Stimulated activated CD8-positive, alpha-beta memory T cell treated with anti-CD3 and anti-CD28 coated beads, Interleukin-15, amount 100 ng/mL, for 4 hours (primary cell): ENCODE measurements at places on chromosomes 12 and 14.

DNA sequence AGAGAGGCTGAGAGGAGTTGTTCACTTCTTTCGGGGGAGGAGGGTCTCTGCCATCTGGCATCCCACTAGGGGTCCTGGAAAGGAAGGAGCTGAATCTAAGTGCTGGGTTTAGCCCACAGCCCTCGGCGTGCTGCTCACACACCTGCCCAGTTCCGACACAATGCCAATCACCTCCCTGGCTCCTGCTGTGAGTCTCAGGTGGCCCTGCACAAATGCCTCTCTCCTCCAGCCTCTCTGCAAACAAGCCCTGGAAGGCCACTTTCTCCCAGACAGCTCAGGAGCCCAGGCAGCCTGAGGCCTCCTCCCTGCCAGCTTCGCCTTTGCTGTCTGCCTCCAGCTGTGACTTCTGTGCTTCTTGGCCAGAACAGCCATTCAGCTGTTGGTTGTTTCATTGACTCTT, 51.2 kb downstream of the SMIM41 start:
- no peak for DNase-seq

- no peak for DNase-seq
Observed at GRCh38 chr12:119206348-119207062, 27.8 kb downstream of the HSPB8 start.

DNA sequence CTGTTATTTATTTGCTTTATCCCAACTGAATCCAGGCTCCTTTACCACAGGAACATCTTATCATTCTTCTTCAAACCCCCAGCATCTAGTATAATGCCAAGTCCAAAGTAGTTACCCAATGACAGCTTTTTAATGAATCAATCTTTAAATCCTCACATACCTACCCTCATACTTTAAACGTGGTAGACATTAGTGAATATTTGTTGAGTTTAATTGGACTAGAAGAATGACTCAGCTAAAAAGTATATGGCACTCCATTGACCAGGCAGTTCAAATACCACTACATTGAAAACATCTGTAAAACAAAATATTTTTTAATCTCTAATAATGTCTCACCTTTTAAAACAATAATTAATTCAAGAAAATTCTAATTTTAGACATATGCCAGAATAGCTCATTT, 98.1 kb downstream of the ZFC3H1 start:
- no peak for DNase-seq

- DNase-seq: no peak
Observed at GRCh38 chr14:96434040-96434439, 42.1 kb downstream of the AK7 start.

DNA sequence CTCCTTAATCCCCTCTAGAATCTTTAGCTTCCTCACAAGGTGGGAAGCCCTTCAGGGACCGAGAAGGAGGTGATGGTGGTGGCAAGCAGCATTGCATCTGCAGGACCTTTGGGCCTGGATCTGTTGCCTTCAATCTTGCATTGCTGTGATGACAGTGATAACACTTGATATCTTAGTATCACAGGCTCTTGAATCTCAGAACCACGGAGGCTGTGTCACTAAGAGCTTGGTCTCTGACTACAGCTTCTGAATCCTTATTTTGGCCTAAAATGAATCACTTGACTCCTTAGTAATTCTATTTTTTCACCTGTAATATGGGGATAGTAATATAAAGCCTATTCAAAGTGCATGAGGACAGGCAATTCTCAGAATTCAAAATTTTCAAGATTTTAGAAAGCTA, 8.9 kb upstream of the AMN1 start:
- no peak for DNase-seq

DNA sequence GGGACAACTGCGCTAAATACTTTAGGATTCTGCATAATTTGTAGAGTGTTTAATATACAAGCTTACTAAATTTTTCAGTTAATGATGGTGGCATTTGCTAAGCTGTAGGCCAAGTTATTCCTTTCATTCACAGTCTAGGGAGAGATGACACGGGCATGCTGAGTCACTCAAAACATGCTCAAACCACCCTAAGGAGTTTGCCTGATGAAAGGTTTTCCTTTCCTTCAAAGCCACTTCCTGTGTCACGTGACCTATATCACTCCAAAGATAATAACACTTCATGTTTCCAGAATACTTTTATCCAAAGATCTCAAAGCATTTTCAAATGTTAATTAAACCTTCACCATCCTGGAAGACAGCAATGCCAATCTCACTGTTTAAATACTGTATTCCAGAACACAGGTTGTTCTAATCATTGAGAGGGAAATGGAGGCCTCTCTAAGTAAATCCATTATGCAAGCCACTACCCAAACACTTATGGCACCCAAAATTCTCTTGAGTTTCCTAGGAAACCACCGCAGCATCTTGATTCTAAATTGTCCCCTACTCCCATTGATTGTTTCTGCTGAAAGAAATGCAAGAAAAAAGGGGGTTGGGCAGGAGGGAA, 207.0 kb upstream of the CDKN3 start:
- no peak for DNase-seq

- DNase-seq: no peak
Observed at GRCh38 chr12:12993367-12993766, 6.7 kb downstream of the HEBP1 start.

DNA sequence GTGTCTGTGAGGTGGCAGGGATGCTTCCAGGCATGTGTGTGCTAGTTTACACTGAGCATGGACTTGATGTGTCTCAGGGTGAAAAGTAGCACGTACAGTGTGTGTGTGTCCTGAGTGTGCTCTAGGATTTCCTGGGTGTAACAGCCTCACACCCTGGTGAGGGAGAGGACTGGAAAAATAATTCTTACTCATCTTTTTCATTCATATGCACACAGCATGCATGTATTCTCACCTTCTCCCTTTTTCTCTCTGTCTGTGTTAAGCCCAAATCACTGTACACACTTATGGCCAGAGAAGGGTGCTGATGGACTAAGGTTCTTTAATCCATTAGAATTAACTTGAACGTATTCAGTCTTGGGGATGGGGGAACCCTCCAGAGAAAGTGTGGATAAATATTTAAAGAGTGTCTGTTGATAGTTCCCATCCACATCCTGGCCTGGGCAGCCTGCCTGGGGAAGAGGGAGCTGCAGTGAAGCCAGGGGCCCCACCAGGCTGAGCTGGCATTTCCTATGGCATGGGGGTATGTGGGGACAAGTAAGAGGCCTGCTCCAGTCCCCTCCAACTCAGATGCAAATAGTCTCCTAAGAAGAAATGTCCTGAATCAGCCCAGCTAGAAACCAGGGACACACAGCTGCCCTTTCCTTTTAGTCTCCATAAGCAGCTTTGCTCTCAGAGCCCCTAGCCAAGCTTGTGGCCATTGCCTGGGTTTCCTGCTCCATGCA, 1.1 kb upstream of the HOXC8 start:
- DNase-seq: no peak

DNA sequence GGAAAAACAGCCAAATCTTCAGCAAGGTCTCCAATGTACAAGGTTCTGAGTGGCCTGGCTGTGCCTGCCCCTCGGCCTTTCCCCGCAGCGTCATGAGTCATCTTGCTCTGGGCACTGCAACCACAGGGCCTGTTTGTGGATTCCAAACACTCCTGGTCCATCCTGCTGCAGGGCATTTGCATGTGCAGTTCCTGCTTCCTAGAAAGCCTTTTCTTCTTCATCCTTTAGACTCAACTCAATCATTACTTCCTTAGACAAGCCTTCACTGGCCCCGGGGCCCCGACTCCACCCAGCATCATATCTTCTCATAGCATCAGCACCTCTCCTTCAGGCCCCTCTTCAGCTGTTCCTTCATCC, 101.8 kb upstream of the EGLN3 start:
- no peak for DNase-seq
